Effector memory CD8-positive, alpha-beta T cell (primary cell): ENCODE measurements at places on chromosomes 2 and 18.

GRCh38 chr2:224412141-224413015, 10.5 kb upstream of the FAM124B start:
- no peak for DNase-seq

DNA sequence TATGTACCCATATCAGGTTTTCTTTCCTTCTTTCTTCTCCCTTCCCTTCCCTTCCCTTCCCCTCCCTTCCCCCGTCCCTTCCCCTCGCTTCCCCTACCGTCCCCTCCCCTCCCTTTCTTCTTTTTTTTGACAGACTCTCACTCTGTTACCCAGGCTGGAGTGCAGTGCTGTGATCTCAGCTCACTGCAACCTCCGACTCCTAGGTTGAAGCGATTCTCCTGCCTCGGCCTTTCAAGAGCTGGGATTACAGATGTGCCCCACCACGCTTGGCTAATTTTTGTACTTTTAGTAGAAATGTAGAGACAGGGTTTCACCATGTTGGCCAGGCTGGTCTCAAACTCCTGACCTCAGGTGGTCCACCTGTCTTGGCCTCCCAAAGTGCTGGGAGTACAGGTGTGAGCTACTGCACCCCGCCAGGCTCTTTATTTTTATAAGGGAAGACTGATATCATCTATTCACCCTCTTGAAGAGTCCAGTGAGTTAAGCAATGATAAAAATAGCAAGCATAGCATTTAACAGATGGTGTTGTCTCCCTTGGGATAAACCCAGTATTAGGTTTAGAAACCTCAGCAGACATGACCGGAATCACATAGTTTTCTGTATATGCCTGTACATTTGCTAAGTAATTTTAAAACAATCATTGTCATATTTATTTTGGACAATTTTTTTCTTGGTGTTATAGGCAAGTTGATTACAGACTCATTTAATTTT, 888.4 kb downstream of the TRIB2 start:
- DNase-seq = no peak

GRCh38 chr2:122831649-122832048, 1076.2 kb downstream of the TSN start:
- DNase-seq = no peak

DNA sequence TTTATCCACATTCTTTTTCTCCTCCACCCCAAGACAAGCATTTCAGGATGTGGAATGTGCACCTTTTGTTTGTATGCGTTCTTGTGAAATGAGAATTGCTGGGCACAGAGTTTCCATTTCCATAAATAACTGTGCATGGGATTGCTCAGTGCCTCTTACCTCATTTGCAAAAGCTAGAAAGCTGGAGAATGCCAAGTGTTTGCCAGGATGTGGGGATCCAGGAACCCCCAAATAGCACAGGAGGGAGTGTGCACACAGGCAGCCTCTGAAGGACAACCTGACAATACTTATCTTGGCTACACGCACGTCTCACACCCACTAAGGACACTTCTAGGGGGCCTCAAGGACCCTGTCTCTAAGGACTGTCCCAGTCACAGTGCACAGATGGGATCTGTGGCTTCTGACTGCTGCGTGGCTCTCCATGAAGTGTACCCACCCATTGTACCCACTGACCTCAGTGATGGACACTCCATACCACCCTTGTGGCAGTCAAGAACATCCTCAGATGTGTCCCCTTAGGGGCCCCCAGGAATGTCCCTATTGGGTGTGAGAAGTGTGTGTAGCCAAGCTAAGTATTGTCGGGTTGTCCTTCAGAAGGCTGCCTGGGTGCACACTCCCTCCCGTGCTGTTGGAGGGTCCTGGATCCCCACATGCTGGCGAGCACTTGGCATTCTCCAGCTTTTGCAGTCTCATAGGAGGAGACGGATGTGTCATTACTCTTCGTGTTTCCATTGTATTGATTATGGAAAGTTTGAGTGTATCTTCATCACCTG, 38.4 kb downstream of the CAPN13 start:
- DNase-seq = no peak

- no peak for DNase-seq
Observed at GRCh38 chr18:76553715-76554546, 58.9 kb upstream of the ZNF516 start.

GRCh38 chr2:20175931-20176330, 49.0 kb downstream of the SDC1 start:
- DNase-seq = no peak

DNA sequence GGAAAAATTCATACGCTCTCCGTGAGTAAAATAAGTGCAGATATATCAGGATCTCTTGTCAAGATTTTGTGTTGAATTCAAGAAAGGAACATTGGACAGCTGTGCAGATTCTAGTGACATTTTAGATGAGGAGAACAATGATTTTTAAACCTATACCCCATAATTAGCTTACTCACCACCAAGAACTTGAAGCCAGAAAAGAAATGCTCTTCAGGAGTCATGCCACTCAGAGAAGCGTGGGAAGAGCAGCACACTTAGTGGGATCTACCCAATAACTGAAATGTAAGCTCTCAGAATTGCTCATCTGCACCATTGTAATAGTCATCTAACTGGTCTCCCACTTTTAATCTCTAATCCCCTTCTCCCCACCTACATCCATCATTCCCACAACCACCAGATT, 9.2 kb upstream of the ERMN start:
- no peak for DNase-seq

DNA sequence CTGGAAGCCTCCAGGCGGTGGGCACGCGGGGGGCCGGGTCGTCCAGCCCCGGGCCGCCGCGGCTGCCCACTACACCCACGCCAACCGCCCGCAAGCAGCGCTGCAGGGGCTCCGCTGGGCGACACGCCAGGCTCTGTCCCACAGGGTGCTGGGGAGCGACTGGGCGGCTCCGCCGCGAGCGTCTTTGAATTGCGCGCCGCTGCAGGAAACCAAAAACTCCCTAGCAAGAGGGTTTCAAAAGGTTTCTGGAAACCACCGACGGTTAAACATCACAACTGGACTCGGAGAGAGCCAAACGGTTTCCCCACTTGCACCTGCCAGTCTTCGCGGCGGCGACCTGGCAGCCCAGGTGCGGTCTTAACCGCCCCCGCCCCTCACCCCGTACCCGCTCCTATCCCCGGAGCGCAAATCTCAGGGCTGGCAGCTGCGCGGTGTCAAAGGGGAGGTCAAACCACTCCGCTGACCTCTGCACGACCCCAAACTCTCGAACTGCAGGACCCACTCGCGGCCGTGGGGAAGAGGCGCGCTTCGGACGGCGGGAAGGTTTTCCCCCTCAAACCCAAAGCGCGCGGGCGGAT, 1.0 kb downstream of the CXCR4 start:
- peak; percentile 84 for DNase-seq

GRCh38 chr2:146576339-146577111, 1268.3 kb upstream of the ACVR2A start:
- no peak for DNase-seq

DNA sequence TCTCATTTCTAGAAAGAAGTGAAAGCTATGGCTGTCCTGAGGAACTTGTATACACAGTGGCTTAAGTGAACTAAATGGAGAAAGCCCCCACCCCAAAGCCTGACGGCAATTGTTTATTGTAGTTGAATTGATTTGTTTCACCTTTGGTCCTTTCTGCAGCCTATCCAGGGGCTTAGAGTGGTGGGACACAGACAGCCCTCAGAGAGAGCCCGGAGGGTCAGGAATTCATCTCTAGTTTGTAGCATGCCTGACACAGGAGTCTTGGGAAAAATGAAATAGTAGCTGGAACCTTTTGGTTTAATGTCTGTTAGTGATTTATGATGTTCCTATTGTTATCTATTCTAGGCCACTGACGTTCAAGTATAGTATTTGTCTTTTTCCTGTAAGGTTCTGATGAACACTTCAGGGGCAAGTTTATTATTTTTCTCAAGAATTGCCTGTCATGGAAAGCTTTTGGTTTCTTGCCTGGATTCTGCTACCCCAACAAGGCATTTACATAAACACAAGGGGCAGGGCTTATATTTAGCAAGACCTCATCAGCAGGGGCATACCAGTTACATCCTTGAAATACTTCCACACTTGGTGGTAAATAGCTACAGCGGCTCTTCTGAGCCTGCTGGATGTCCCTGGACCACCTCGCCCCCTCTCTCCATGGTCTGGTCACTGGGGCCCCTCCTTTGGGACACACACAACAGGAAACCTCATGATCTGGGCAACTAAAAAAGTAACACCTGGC, 44.4 kb downstream of the KCNE4 start:
- no peak for DNase-seq

- DNase-seq = no peak
Observed at GRCh38 chr18:44548291-44549221, 132.1 kb upstream of the SETBP1 start.

- no peak for DNase-seq
Observed at GRCh38 chr2:158049129-158049855, 52.4 kb upstream of the UPP2 start.

GRCh38 chr2:170237572-170238120, 59.7 kb downstream of the MYO3B start:
- DNase-seq = no peak

- no peak for DNase-seq
Observed at GRCh38 chr2:233974530-233975071, 57.4 kb downstream of the TRPM8 start.

DNA sequence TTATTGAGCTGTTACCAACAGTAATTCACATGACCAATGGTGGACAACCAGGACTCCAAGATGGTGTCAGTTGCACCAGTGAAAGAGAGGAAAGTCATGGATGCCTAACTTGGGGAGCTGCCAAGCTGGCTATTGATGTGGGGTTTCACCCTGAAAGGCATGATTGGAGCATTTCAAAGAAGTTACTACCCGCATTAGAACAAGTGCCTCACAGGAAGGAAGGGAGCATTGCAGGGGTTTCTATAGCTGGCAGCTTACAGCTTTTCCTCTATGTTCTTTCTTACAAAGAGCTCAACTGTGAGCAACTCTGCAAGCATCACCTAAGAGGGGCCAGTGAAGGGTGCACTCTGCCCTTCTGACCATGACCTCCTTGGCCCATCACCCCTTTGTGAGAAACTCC, 93.1 kb downstream of the TNFRSF11A start:
- DNase-seq = no peak

- no peak for DNase-seq
Observed at GRCh38 chr2:188940171-188940570, 34.0 kb upstream of the COL3A1 start.

DNA sequence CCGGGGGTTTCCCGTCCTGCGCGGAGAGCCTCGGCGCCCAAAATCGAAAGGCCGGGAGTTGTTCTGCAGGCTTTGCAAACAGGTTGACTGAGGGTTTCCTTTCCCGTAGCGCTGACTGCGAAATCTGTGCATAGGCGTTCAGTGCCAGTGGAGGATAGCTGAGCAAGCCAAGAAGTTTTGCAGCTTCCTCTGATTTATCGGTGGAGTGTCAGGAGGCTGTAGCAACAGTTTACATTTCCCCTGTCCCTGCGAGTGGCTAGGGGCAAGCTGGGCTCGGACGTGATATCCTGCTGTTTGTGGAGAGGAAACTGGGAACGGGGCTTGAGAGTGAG, 694 bp downstream of the THSD7B start:
- DNase-seq = no peak

DNA sequence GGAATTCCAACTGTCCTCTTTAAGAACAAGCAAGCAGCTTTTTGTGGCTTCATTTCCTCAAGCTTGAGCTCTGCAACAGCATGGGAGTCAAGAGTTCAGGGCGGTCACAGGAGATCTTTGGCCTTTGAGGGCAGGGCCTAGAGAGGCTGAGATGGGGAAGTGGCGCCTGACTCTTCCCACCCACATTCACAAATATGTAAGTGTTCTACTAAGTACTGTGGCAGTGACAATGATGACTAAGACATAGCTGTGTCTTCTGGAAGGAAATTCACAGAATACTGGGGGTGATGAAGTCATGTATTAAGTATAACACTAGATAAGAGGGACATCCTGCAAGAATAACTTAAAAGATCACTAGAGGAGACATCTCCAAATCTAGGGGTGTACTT, 15.0 kb downstream of the RND3 start:
- no peak for DNase-seq

DNA sequence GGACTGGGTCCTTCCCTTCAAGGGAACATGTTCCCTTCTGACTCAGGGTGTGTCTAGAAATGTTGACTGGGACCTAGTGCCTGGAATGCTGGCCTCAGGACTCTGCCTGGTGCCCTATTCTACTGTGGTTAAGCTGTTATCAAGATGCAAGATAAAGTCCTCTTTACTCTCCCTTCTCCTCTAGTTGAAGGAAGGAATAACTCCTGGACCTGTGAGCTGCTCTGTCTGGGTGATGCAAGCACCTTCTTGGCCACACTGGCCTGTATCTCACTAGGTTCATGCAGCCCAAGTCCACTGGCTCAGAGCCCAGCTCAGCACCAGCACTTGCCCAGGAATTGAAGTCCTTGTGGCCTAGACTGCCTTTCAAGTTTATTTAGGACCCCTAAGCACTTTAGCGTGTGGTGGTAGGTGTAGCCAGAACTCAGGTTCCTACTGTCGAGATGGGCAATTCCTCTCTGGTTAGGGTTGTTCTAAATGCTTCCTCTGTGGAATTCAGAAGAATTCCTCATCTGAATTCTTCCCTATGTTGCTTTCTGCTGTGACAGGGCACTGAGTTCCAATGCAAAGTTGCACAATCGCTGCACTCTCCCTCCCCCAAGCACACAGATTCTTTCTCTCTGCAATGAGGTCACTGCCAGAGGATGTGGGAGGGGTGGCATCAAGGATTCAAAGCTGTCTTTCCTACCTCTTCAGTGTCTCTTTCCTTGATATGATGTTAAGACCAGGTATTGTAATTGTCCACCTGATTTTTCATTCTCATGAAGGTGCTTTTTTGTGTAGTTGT, 54.7 kb downstream of the VWC2L start:
- no peak for DNase-seq

GRCh38 chr2:241863536-241863954, 4.9 kb upstream of the PDCD1 start:
- no peak for DNase-seq

DNA sequence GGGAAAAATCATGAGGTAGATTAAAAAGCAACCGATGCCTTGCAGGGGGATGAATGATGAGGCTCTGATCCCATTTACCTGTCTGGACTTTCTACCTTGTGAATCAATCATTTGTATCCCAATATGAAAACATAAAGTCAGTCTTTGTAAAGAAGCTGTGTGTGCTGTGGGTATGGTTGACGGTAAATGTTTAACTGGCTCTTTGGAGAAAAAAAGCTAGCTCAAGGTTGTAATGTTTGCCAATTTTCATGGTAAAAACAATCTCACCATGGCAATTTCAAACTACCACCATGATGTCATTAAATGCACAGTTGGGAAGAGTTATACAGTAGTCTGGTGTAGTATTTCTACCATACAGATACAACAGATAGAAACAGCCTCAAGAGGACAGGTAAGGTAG, 14.6 kb downstream of the TTR start:
- no peak for DNase-seq

- DNase-seq = no peak
Observed at GRCh38 chr18:41004324-41004723, 950.7 kb upstream of the PIK3C3 start.

DNA sequence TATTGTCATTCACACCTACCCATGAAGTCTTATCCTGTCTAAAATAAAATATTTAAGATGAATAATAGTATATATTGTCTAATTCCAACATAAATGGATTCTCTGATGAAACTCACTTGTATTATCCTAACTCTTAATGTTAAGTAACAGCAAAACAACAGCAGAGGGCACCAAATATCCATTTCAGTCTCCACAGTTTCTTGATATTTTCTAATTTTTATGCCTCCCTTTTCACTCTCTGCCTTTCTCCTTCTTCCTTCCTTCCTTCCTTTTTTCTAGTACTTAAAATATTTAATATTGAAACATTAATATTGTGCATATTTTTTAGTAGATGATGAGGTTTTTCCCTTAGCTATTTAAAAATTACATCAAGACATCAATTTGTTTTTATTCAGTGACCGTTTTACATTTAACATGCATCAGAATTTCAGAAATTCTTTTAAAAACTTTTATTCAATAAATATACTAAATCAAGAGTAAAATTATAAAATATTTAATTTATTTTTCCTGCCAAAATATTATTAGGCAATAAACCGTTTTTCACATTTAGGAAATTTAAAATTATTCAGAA, 97.6 kb downstream of the WDR7 start:
- no peak for DNase-seq
